Activated naive CD4-positive, alpha-beta T cell treated with anti-CD3 and anti-CD28 coated beads, Interleukin-2, amount 10 ng/mL, durations not matched to agents 7 days and 5 days (primary cell): ENCODE measurements at places on chromosomes 16 and 17.

GRCh38 chr17:77819497-77819896 lies 139.0 kb upstream of the TNRC6C start:
- no peak for DNase-seq

GRCh38 chr16:48054881-48055601 lies 100.8 kb downstream of the ABCC12 start:
- DNase-seq, result peak; percentile 57

GRCh38 chr16:53147500-53148065 lies 92.8 kb downstream of the CHD9 start:
- DNase-seq, result no peak

DNA sequence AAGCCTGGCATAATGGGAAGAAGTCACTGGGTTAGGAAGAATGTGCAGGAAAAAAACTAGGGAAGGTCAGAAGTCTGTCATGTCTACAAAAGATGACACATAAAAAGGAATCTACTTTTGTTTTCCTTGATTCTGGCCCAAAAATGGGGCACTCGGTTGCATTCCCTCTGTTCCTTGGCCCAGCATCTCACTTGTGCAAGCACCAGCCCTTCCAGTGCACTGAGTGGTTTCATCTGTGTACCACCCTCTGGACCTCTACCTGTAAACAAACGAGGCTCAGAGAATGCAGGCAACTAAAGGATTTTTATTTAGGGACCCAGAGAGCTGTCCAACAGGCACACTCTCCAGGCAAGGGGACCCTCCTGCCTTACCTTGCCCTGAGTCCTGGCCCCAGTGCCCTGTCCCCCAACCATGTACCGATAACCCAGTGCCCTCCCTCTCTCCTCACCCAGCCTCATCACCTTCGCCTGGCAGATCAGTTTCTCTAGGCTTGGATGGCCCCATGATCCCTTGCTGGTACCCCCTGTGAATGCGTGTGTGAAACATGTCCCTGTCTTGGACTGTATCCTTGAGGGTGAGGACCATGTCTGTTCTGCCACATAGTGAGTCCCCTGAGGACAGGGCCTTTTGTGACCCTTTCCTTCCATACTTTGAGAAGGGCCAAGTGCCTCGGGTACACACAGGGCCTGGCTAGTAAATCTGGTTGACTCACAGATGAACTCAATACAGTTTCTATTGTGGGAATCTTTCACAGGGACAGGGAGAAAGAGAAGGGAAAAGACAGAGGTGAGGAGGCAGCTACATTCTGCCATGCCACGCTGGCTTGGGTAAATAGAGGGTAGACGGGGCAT lies 13.3 kb downstream of the NXPH3 start:
- DNase-seq, result no peak

DNA sequence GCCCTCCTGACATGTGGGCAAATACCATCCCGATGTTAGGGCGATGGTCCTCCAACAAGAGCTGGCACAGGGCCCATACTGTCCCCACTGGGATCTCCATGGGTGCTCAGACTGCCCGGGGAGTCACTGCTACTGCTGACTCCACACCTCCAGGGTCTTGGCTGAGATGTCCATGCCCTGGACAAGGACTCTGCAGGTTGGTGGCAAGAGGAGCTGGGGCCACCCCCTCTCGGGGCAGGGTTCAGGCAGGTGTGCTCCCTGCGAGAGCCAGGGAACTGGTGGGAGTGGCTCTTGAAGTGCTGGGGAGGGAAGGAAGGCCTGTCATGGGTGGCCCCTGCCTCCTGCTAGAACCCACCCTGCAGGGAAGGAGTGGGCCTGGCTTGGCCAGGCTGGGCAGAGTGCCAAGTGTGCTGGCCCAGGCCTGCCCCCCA lies 6.4 kb downstream of the CASKIN2 start:
- no peak for DNase-seq

DNA sequence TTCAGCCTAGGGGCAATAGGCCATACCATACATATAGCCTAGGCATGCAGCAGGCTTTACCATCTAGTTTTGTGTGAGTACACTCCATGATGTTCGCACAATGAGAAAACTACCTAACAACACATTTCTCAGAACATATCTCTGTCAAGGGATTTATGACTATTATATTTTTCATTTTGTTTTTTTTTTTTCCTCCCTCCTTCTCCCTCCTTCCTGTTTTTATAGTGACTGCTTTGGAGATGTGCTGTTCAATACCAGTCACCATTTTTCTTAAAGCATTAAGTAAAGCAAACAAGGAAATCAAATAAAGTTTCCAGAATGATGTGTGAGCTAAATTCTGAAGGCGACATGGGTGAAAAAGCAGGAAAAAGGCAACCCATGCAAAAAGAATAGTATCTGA lies 194.6 kb downstream of the STX8 start:
- no peak for DNase-seq

GRCh38 chr17:30796016-30796415 lies 28.5 kb downstream of the CRLF3 start:
- no peak for DNase-seq

GRCh38 chr17:30519707-30520106 lies 42.5 kb downstream of the GOSR1 start:
- no peak for DNase-seq

- DNase-seq, result peak; percentile 53
Observed at GRCh38 chr16:68236137-68236825, 354 bp upstream of the ESRP2 start.

GRCh38 chr17:81315129-81315884 lies 20.2 kb upstream of the SLC38A10 start:
- no peak for DNase-seq

- no peak for DNase-seq
Observed at GRCh38 chr17:62351176-62351575, 29.2 kb upstream of the EFCAB3 start.

DNA sequence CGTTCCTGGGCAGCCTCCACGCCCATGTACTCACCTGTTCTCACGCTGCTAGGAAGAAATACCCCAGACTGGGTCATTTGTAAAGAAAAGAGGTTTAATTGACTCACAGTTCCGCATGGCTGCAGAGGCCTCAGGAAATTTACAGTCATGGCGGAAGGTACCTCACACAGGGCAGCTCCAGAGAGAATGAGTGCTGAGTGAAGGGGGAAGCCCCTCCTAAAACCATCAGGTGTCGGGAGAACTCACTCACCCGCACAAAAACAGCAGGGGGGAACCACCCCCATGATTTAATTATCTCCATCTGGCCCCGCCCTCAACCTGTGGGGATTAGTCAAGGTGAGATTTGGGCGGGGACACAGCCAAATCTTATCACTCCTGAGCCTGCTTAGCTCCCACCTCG lies 18.2 kb downstream of the RAB40C start:
- no peak for DNase-seq

DNA sequence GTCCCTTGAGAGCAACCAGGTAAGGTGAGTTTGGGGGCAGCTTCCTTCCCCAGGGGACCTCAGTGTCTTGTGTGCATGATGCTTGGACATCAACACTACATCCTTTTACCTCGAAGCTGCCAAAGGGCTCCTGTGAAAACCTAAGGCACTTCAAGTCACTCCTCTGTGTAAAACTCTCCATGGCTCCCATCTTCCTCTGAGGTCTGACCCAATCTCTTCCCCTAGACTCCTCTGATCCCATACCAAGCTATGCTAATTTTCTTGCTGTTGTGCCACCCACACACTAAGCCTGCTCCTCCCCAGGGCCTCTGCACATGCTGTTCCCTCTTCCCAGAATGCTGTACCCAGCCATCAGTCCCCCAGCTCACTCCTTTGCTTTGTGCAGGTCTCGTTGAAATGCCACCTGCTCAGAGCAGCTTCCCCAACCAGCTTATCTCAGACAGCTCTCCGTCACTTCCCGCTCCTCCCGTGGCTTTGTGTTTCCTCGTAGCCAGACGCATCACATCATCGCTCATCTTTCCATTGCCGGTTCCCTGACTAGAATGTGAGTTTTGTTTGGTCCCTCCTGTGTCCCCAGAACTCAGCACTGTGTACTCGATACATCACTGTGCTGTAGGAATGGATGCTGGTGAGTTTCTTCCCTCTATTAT lies 78.4 kb downstream of the CNGB1 start:
- no peak for DNase-seq

DNA sequence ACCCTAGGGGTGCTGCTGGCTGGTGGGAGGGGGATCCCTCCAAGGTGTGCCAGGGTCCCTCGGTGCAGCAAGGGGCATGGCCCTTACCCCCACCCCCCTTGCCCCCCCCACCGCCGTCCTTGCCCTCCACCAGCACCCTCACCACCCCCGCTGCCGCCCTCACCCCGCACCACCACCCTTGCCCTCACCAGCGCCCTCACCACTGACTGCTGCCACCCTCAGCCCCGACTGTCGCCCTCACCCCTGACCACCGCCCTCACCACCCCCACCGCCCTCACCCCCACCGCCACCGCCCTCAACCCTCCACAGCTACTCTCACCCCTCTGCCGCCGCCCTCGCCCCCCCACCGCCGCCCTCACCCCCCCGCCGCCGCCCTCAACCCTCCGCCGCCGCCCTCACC lies 23.1 kb upstream of the ACSF3 start:
- DNase-seq, result no peak

DNA sequence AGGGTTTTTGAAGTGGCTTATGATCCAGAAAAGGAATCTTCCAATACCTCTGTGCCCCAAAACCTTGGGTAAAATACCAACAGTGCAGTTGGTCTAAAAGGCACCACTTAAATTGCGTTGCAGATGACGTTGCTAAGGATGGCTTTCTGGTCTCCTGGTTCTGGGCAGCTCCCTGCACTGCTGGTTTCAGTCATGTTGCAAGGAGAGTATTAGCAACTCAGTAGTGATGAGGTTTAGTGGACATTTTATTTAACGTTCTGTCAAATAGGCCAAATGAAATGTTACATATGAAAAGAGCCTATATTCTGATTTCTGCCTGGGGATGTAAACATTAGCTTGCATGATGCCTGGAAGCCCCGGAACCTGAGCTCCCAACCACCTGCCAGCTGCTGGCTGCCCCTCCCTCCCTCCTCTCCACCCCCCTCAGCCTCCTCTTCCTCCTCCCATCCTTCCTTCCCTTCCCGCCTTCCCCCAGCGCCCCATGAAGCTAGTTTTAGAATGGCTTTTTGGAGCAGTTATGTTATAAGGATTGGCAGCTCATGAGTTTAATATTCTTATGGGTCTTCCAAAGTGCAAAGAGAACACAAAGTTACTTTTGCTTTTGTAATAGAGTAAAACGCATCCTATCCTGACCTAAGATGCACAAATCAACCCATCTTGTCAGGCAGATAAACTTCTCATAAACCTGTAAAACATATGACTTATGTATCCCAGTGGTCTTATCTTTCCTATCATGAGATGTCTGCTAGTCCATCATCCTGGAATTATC lies 20.7 kb downstream of the CD7 start:
- peak; percentile 42 for DNase-seq

DNA sequence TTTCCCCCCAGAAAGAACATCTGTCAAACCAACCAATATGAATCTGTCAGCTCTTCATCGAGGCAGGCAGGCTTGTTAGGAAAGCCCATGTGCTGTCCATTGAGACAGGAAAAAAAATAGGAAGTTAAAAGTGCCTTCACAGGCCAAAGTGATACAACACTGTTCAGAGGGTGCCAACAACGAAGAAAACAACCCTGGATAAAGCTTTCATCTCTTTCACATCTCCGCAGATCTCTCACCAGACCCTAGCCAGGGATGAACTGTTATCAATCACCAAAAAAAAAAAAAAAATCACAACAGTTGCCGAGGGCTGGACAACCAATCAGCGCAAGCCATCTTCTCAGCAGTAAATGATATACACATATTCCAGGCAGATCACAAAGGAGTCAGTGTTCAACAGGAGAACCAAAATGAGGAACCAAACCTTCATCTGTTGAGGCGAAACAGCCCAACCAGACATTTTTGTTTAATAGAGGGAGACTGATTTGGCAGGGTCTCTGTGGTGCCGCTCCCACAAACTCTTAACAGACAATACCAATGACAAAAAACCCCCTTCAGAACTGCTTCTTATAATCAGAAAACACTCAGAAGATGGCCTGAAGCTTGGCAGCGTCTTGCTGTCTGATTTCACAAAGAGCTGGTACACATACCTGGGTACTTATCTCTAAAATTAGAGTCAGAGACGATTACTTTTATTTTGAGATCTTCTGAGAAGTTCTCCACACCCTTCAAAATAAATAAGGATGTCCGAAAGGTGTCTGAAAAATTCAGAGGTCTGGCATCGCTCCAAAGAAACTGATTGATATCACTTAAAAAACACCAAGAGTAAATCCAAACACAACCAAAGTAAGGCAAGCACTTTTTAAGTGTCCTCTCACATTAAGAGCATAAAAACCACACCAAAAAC lies 1.8 kb downstream of the MAP3K14 start:
- DNase-seq, result peak; percentile 28

DNA sequence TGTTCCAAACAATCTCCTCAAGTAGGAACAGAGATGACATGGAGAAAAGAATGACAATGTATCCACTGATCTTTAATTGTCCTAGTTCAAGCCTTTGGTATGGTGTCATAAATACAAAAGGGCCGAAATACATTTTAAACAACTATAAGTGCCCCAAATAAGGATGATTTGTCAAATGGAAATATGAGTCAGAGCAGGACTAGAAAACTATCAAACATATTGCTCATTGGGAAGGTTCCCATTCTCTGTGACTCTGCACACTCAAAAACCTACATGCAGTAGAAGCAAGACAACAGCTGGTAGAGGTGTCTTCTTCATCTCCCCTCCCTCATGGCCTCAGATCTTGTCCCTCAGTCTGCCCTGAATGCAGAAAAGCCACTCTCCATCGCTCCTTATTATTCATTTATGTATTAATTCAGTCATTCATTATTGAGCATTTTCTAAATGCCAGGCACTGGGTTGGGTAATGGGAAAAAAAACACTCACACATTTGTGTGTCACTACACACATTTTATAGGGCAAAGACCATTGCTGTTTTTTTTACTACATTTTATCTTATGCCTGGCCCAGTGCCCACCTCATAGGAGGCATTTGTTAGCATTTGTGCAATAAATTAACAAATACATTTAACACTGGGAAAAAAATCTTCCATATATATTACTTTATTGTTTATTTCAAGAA lies 10.1 kb downstream of the CA10 start:
- no peak for DNase-seq

DNA sequence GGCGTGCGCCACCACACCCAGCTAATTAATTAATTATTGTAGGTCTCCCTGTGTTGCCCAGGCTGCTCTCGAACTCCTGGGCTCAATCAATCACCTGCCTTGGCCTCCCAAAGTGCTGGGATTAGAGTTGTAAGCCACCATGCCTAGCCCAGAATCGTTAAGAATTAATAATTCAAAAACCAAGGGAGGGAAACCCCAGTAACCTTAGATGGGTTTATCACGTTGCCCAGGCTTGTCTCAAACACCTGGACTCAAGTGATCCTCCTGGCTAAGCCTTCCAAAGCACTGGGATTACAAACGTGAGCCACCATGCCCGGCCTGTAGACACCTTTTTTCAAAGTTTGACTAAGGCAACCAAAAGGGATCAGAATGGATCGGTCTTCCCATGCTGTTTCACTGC lies 21.6 kb downstream of the CD300LF start:
- no peak for DNase-seq
